Gastroesophageal sphincter (tissue), 4 donors: ENCODE measurements at places on chromosomes 11 and 22. TPM values are rescaled to one million over a fixed set of nuclear protein-coding genes. Genes with fewer than 3 reads are reported as not detected.

The MB gene
- not detected for total RNA-seq

The CHRNA10 gene
- 0.78 TPM for total RNA-seq

The HBD gene
- not detected for total RNA-seq

The SLC16A8 gene
- not detected for total RNA-seq

The UCP3 gene
- total RNA-seq, result 1.6 TPM

The MAPK8IP2 gene
- total RNA-seq, result 3.7 TPM

The POU2AF2 gene
- total RNA-seq, result not detected

The FGF3 gene
- not detected for total RNA-seq

The SLC17A6 gene
- not detected for total RNA-seq

The CEP126 gene
- total RNA-seq, result 11.7 TPM

The IL17REL gene
- not detected for total RNA-seq

The SERHL2 gene
- 3.1 TPM for total RNA-seq

The VPREB3 gene
- total RNA-seq, result not detected

The OR5B21 gene
- total RNA-seq, result not detected

The FERMT3 gene
- 28.5 TPM for total RNA-seq

The DAGLA gene
- total RNA-seq, result 1.5 TPM

The LMO2 gene
- 24.2 TPM for total RNA-seq

The SEPTIN5 gene
- total RNA-seq, result 28.4 TPM

The SLC7A4 gene
- 0.23 TPM for total RNA-seq

The USP2 gene
- 4.6 TPM for total RNA-seq

The MUC6 gene
- total RNA-seq, result not detected

The KDM4D gene
- 0.67 TPM for total RNA-seq

The OR8D1 gene
- not detected for total RNA-seq

The SEZ6L gene
- 0.40 TPM for total RNA-seq

The OTOG gene
- not detected for total RNA-seq

The LRRC51 gene
- 6.4 TPM for total RNA-seq

The DUSP8 gene
- total RNA-seq, result 3.6 TPM

The ROM1 gene
- total RNA-seq, result 10.8 TPM

The ACTN3 gene
- not detected for total RNA-seq

The PRODH gene
- 12.3 TPM for total RNA-seq

The OR51S1 gene
- total RNA-seq, result not detected

The LIPT2 gene
- total RNA-seq, result 3.0 TPM

The MPST gene
- 102 TPM for total RNA-seq

The SART1 gene
- 96.1 TPM for total RNA-seq

The FGF19 gene
- not detected for total RNA-seq

The SLC29A2 gene
- total RNA-seq, result 1.6 TPM

The AAMDC gene
- 117 TPM for total RNA-seq
